Activated T-helper 17 cell treated with anti-CD3 and anti-CD28 coated beads, Interleukin-2, amount 50 U/mL, for 72 hours (primary cell): ENCODE measurements at places on chromosomes 12 and 14.

DNA sequence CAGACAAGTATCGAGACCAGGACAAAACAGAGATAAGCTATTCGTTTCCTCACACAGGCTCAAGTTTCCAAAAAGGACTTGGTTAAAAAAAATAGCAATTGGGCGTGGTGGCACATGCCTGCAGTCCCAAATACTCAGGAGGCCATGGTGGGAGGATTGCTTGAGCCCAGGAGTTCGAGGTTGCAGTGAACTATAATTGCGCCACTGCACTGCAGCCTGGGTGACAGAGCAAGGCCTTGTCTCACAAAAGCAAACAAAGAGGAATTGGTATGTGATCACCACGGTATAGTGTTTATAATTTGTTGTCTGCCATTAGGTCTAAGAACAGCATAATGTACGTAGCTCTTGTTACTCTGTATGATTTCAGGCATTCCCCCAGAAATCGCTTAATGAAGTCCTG, 175.3 kb downstream of the DERA start:
- ATAC-seq: no peak

DNA sequence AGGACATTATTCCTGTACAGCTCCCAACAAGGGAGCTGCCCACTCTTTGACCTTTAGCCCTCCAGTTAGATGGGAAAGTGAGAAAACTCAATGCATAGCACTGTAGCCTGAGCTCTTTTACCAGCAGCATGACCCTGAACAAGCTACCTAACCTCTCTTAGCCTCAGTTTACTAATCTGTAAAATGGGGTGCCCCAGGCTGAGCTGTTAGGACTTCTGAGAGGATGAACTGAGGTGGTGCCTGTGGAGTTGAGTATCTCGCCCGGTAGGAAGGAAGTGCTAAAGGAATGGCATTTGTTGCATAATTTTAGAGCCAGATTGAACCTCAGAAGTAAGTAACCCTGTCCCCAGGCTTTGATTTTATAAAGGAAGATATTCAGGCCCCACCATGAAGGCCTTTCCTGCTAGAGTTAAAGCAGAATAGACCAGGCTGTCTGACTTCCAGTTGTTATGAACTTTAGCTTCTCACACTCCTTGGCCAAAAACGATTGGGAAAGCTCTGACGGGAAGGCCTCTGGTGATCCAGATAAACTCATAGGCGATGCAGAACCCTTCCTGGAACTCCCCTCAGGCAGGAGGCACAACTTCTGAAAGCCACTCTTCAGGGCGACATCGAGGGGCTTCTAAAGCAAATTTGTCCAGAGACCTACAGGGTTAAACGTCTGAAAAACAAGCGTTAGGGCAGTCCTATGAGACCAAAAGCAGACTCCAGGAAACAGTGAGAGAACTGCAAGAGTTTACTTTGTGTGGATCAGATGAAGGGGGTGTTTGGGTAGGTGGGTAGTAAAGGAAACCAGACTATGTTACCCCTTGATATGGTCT, 2.5 kb upstream of the SERPINA10 start:
- no peak for ATAC-seq

- no peak for ATAC-seq
Measured at GRCh38 chr12:110906516-110906915, 13.9 kb downstream of the MYL2 start.

DNA sequence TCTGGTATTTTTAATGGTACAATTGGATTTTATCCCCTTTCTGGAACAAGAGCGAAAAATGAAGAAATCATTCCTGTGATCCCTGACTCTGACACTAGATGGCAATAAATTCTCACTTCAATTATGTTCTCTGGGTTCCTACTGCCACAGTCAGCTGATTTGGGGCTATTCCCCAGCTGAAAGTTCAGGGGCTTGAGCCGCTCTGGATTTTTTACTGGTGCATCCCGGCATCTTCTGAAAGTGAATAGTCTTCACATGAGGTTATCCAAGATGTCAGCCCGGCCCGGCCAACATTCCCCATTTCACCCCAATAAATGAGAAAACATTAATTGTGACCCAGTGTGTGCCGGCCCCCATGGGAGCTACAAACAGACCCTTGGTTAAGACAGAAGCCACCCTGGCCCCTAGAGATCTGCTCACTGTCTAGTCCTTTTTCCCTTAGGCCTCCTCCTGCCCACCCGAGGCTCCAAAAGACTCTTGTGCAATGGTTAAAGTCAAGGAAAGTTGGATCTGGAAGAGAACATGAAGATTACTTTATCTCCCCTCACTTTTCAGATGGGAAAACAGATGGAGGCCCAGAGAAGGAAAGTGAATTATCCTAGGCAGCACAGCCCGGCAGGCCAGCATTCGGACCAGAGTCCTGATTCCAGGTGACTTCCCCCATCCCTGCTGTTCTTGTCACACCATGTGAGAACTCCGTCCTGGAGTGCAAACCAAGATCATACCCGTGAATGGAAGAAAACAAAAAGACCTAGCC, 20.8 kb downstream of the CKAP4 start:
- peak; percentile 54 for ATAC-seq

DNA sequence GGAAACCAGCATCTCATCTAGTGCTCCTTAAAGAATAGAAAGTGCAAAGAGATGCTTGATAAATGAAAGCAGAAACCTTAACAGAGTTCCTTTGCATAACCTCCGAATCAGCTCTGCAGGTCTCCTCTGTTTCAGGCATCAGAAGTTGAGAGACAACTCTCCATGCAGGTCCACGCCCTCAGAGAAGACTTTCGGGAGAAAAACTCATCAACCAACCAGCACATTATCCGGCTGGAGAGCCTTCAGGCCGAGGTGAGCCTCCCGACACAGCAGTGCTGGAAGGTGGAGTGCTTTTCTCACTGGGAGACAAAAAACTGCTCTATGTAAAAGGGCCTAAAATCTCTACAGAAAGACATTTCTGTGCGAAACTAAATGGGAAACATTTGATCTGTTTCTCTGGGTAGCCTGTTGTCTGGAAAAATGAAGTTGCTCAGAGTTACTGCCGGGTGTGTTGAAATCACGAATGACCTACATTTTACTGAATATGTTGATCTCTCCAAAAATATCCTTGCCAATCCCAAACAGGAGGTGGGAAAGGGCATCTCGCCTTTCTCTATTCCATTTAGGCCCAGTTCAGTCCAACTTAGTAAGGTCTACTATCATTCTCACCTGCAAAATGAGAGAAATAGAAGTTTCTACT, 54.9 kb downstream of the RAB35 start:
- no peak for ATAC-seq

- ATAC-seq: no peak
Measured at GRCh38 chr12:57965766-57966165, 24.4 kb downstream of the ATP23 start.

GRCh38 chr14:69612783-69613130, 1.4 kb downstream of the SUSD6 start:
- no peak for ATAC-seq

GRCh38 chr14:77640756-77641533, 24.5 kb upstream of the SPTLC2 start:
- ATAC-seq: no peak

GRCh38 chr12:93793983-93794382, 116.8 kb downstream of the CRADD start:
- no peak for ATAC-seq

- ATAC-seq: no peak
Measured at GRCh38 chr14:65231286-65231980, 129.1 kb upstream of the MAX start.

DNA sequence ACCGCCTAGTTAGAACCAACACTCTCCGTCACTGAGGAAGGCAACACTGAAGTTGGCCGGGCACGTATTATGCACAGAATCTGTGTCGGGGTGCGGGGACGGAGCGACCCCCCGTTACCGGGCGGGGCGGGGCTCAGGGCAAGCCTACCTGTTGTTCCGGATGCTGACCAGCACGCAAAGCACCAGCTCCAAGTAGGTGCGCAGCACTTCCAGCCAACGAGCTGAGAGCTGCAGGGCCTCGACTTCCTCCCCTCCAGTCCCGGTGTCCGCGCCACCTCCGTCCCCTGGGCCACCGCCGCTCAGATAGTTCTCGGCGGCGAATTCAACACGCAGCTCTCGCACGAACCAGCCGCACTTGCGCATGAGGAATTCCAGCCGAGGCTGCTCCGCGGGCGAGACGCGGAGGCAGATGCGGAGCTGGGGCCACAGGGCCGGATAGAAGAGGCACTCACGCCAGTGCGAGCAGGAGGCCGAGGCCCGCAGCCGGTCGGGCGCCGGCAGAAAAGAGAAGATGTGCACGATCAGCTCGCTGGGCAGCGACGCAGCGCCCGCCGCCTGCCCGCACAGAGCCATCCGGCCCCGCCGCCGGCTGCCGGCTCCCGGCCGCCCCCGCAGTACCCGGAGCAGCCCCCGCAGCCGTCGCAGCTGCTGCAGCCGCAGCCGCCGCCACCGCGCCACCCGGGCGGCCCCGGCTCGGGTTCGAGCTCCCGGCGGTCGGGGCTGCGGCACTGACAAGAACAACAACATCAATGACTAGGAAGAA, 636 bp downstream of the FBXO33 start:
- peak; percentile 15 for ATAC-seq

- no peak for ATAC-seq
Measured at GRCh38 chr14:105223260-105223659, 25.1 kb upstream of the BTBD6 start.

GRCh38 chr14:77882098-77882497, 82.2 kb downstream of the ADCK1 start:
- no peak for ATAC-seq

- peak; percentile 45 for ATAC-seq
Measured at GRCh38 chr12:6074427-6074826, 50.0 kb downstream of the VWF start.

- no peak for ATAC-seq
Measured at GRCh38 chr12:1918081-1918883, at the start of gene CACNA2D4. TSS of gene CACNA2D4 (minus strand) at chr12:1918652. CDS start at chr12:1918473, 179 bp downstream.

DNA sequence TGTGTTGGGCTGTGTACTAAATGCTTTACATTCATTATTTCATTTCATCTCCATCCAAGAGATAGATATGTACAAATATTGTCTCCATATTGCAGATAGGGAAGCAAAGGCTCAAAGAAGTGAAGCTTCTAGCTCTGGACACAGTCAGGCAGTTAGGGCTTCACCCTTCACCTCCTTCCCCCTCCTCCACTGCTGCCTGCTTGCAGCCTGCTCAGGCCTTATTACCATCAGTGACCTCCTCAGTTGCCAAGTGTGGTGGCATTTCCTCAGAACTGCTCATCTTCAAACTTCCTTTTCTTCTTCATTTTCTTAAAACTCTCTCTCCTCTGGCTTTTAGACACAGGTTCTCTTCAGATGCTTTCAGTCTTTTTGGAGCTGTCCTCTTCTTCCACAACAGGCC, 4.7 kb upstream of the GPATCH2L start:
- ATAC-seq: no peak

GRCh38 chr14:62103464-62103863, 341.2 kb downstream of the SNAPC1 start:
- ATAC-seq: no peak

DNA sequence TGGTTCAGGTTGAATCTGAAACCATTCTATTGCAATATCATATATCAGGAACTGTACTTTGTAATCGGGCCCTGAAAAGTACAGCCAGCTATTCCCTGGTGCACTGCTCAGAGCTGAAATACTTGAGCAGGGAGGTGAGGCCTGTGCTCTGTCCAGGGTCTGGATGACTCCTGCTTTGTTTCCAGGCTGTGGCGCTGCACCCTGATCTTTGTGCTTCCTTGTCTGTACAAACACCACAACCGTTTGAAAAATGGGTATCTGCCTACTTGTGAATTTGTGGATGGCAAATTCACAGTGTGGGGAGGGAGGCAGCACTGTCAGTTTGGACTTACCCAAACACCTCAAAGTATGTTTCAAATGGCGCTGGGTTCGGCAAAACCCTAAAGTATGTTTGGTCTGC, 155.4 kb upstream of the FAR2 start:
- no peak for ATAC-seq

GRCh38 chr12:67415473-67415872, 146.3 kb downstream of the CAND1 start:
- ATAC-seq: no peak

- no peak for ATAC-seq
Measured at GRCh38 chr14:73722581-73722980, 8.4 kb upstream of the PNMA1 start.

GRCh38 chr14:100560471-100560870, 26.7 kb downstream of the BEGAIN start:
- no peak for ATAC-seq

DNA sequence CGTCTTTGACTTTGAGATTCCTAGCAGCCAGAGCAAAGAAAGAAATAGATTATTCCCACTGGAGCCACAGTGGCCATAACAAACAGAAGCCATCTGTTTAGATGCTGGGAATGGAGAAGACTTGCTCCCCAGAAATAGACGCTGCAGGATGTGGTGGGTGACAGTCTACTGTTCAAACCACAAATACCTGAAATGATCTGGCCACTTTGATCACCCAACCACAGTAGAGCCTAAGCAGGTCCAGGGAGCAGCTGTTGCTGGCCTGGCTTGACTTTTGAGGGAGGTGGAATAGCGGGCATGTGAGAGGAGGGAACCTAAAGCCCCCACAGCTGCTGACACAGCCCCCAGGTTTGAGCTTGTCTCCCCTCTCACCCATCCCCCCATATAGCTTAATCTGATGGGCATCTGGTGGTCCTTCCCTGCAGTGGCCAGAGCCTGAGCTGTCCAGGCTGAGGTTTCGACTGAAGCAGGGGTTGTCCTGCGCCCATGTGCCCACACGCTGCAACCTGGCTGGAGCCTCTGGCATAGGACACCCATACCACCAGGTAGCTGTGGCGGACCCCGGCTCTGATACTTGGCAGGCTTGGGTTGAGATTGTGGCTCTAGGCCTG, 38.7 kb downstream of the SH2B3 start:
- peak; percentile 65 for ATAC-seq
